ENCODE measurements at places on chromosomes 6 and 20. TPM values are rescaled to one million over a fixed set of nuclear protein-coding genes. Genes with fewer than 3 reads are reported as not detected.

The SNAI1 gene
- under 0.01 TPM for total RNA-seq

The PAK5 gene
- total RNA-seq, result not detected

The MLN gene
- not detected for total RNA-seq

The THBS2 gene
- 279 TPM for total RNA-seq

All from subcutaneous preadipocyte (primary cell).